ENCODE measurements at places on chromosomes 4 and X. TPM values are rescaled to one million over a fixed set of nuclear protein-coding genes. Genes with fewer than 3 reads are reported as not detected.

GRCh38 chr4:146852360-146852759 is 93.3 kb downstream of the TTC29 start:
- DNase-seq: no peak
- H3K4me1 ChIP-seq: no peaks in the 10 kb centered on the region
- H3K27ac ChIP-seq: no peak overlapping the region
- H3K36me3 ChIP-seq: no peaks in the 10 kb centered on the region
- H3K27me3 ChIP-seq: peaks cover 3% of the 10 kb centered on the region
- H3K4me3 ChIP-seq: no peak overlapping the region

GRCh38 chr4:185352202-185352601 is 43.5 kb downstream of the LRP2BP start:
- no peak overlapping the region for H3K4me3 ChIP-seq
- no peaks in the 10 kb centered on the region for H3K4me1 ChIP-seq
- no peak for DNase-seq
- H3K27me3 ChIP-seq: no peaks in the 10 kb centered on the region
- H3K27ac ChIP-seq: no peak overlapping the region

DNA sequence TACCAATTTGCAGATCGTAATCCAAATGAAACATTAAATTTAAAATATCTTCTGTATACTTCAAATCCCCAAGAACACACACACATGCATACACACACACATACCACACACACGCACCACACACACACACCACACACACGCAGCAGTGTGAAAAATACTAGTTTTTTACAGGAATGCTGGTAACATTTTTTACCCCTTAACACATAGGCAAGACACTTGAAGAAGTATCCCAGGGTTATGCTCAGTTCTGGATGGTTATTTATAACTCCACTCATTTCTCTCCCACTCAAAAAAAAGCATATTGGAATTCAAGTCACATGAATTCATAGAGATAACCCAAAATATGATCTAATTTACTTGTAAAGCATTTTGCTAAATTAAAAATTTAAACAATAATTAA is 325.5 kb upstream of the SLC7A11 start:
- no peak overlapping the region for H3K4me3 ChIP-seq
- H3K27me3 ChIP-seq: no peaks in the 10 kb centered on the region
- no peaks in the 10 kb centered on the region for H3K36me3 ChIP-seq

- H3K4me3 ChIP-seq: no peak overlapping the region
- H3K27me3 ChIP-seq: no peaks in the 10 kb centered on the region
- no peaks in the 10 kb centered on the region for H3K36me3 ChIP-seq
- DNase-seq: no peak
- no peaks in the 10 kb centered on the region for H3K4me1 ChIP-seq
- no peak overlapping the region for H3K27ac ChIP-seq
These were observed 333.9 kb upstream of the FSTL5 start for GRCh38 chr4:162497564-162498167.

DNA sequence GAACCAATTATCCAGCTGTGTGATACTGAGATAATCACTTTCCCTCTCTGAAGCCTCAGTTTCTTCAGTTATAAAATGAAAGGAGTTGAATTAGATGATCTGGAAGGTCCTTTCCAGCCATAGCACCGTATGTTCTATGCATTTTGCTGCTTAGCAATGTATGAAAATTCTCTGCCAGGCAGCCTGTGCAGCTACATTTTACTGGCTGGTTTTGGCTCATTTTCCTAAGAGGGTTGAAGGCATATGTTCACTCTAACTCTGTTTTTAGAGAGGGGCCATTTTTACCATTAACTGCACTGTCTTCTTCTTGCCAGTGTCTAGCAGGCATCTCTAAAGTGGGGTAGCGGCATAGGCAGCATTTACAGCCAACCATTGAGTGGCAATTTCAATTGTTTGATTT is 26.1 kb downstream of the TRPC5 start:
- no peak for DNase-seq
- H3K4me3 ChIP-seq: no peak overlapping the region
- H3K4me1 ChIP-seq: no peaks in the 10 kb centered on the region
- H3K27me3 ChIP-seq: no peaks in the 10 kb centered on the region
- H3K36me3 ChIP-seq: no peaks in the 10 kb centered on the region

Gene CXorf65
- 71.9 TPM for total RNA-seq

DNA sequence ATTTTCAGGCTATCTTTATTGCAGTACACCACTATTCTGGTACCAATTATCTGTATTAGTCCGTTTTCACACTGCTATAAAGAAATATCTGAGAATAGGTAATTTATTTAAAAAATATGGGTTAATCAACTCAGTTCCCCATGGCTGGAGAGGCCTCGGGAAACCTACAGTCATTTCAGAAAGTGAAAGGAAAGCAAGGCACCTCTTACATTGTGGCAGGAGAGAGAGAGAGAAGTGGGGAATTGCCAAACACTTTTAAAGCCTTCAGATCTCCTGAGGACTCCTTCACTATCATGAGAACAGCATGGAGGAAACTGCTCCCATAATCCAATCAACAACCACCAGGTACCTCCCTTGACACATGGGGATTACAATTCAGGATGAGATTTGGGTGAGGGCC is 54.7 kb downstream of the AMER1 start:
- no peaks in the 10 kb centered on the region for H3K4me1 ChIP-seq
- DNase-seq: no peak
- H3K27me3 ChIP-seq: no peaks in the 10 kb centered on the region
- no peaks in the 10 kb centered on the region for H3K36me3 ChIP-seq
- no peak overlapping the region for H3K4me3 ChIP-seq

- no peaks in the 10 kb centered on the region for H3K27me3 ChIP-seq
- no peaks in the 10 kb centered on the region for H3K36me3 ChIP-seq
- H3K27ac ChIP-seq: no peak overlapping the region
- H3K4me1 ChIP-seq: no peaks in the 10 kb centered on the region
- H3K4me3 ChIP-seq: no peak overlapping the region
These were observed 265.5 kb downstream of the BCOR start for GRCh38 chrX:39832211-39832610.

DNA sequence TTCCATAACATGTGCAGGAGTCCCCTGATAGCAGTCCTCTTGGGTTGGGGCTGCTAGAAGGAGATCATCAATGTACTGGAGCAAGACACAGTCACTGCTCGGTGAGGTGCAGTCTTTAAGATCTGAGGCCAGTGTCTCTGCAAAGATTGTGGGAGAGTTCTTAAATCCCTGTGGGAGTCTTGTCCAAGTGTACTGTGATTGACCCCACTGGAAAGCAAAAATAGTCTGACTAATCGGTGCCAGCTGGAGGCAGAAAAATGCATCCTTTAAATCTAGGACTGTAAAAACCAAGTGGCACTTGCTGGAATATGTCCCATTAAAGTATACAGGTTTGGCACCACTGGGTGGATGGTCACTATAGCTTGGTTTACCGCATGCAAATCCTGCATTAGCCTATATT is 31.1 kb downstream of the SULT1E1 start:
- H3K4me3 ChIP-seq: no peak overlapping the region
- H3K36me3 ChIP-seq: no peaks in the 10 kb centered on the region
- H3K27me3 ChIP-seq: no peaks in the 10 kb centered on the region
- peaks cover 12% of the 10 kb centered on the region for H3K4me1 ChIP-seq

DNA sequence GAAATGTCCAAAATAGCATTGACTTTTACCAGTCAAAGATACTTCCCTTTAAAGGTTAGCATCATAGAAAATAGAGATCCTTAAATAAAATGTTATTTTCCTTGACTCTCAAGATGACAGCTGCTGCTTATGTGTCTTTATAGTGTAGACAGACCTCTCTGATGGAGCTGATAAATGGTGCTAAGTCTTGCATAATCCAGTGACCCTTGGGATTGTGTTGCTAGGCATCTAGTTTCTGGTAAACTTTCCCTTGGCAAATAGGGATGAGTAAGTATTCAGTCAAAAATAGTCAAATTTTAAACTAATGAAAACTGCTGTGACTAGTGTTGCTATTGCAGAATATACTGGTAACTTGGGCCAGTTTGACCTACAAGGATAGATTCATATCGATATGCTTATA is 53.6 kb downstream of the MBNL3 start:
- no peaks in the 10 kb centered on the region for H3K27me3 ChIP-seq
- no peak overlapping the region for H3K27ac ChIP-seq
- no peak for DNase-seq

Gene CLGN
- total RNA-seq: not detected

DNA sequence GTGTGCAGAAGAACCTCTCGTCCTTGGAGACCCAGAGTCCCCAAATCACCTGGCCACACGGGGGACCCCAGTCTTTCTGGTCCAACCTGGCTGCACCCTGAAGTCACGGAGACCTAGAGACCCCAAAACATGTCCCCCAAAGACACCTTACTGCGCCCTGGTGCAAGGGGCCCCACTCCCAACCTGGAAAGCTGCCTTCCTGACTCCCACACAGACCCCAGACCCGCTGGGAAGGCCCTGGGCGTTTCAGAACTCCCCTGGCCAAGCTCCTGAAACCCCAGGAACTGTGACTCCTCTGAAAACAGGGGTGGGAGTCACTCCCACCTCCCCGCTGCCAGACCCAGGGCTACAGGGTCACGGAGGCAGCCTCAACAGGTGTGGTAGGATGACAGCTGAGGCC is 12.7 kb upstream of the SHOX start:
- H3K27ac ChIP-seq: no peak overlapping the region
- no peaks in the 10 kb centered on the region for H3K4me1 ChIP-seq
- no peak for DNase-seq

DNA sequence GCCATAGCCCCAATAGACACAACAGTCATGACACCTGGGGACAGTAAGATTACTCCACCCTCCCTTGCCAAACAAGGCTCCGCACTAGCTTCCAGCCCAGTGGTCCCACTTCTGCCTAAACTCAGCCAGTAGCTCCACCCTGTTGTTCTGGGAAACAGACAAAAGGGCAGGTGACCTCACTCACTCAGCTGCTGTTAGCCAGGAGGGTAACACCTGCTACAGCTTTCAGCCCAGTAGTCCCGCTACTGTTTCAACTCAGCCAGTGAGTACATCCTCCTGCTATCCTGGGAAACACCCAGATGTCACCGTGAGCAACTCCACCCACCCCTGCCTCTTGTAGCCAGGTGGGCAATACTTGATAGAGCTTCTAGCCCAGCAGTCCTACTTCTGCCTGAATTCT is 162.7 kb upstream of the CPXCR1 start:
- DNase-seq: no peak
- H3K27me3 ChIP-seq: no peaks in the 10 kb centered on the region
- no peak overlapping the region for H3K4me3 ChIP-seq

- H3K36me3 ChIP-seq: no peaks in the 10 kb centered on the region
- H3K4me1 ChIP-seq: no peaks in the 10 kb centered on the region
- H3K4me3 ChIP-seq: no peak overlapping the region
- H3K27me3 ChIP-seq: no peaks in the 10 kb centered on the region
- DNase-seq: no peak
These were observed 79.2 kb upstream of the NALF2 start for GRCh38 chrX:69424910-69425309.

DNA sequence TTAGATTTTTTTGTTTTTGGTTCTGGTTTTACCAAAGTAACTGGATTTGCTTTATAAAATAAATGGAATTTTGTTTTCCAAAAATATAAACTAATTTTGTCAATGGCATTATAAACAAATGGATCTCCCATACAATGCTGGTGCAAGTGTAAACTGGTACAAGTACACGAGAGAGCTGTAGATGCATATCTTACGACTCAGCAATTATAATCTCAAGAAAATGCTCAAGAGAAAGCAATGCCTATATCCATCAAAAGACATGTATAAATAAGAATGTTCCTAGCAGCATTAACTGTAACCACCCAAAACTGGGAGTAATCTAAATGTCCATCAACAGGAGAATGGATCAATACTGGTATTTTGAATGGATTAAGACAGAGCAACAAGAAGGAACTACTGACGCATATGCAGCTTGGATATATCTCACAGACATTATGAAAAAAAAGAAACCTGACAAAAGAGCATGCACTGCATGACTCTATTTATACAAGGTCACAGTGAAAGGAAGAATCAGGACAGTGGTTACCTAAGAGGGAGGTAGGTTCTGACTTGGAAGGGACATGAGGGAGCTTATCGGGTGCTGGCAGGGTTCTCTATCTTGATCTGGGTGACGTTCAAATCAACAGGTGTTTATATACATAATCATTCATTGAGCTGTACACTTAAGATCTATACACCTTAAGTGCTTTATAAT is 9.5 kb downstream of the ADH5 start:
- H3K4me3 ChIP-seq: no peak overlapping the region
- H3K36me3 ChIP-seq: peaks cover 92% of the 10 kb centered on the region
- no peak overlapping the region for H3K27ac ChIP-seq
- no peaks in the 10 kb centered on the region for H3K27me3 ChIP-seq
- DNase-seq: no peak

Gene SLC2A9
- 3.6 TPM for total RNA-seq

DNA sequence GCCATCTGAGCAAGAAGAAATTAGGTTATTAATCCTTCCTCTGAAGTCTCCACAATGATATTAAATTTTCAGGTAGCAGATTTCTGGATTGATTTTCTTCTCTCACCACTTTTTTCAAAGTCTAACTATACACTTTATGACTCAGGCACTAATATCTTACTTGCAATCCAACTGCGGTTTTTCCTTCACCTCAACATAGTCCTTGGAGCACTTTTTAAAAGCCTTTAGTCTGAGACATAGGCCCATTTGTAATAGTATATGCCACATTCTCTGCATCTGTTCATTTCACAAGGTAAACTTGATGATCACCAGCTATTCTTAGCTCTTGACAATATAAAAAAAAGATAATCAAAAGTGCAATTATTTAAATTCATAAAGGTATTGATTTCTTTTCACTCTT is 55.9 kb upstream of the EDNRA start:
- H3K36me3 ChIP-seq: no peaks in the 10 kb centered on the region
- no peak for DNase-seq
- no peak overlapping the region for H3K4me3 ChIP-seq
- H3K27ac ChIP-seq: no peak overlapping the region

DNA sequence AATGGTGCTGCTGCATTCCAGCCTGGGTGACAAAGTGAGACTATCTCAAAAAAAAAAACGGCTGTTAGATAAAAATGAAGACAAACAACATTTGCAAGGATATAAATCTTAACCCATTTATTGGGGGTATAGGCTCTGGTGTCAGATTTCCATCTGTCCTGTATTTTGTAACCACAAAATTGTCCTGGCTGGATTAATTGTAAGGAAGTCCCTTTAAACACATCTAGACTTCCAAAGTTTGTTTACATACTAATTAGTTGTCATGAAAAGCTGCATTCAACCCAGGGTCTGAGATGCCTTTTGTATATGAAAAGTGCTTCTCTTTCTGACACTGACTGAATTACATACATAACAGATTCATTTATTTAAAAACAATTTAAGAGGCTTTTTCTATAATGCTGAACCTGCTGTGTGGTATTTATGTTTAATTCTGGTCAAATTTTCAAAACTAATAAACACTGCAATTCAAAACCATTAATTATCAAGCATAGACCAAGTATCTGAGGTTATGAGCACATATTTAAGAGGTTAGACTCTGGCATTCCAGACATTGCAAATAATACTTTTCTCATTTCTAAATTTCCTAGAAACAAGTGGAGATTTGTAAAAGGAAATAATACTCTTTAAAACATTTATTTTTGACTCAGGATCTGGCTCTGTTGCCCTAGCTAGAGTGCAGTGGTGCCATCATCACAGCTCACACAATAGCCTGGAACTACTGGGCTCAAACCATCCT is 17.5 kb upstream of the UGDH start:
- no peak overlapping the region for H3K4me3 ChIP-seq
- no peak for DNase-seq
- no peaks in the 10 kb centered on the region for H3K4me1 ChIP-seq
- no peak overlapping the region for H3K27ac ChIP-seq

Data from CD4-positive, alpha-beta T cell (primary cell).